COLO829 (cell line): ENCODE measurements at places on chromosomes 2 and 18.

- DNase-seq, result peak; percentile 70
These were observed 375.3 kb downstream of the PIK3C3 start for GRCh38 chr18:42330296-42330695.

DNA sequence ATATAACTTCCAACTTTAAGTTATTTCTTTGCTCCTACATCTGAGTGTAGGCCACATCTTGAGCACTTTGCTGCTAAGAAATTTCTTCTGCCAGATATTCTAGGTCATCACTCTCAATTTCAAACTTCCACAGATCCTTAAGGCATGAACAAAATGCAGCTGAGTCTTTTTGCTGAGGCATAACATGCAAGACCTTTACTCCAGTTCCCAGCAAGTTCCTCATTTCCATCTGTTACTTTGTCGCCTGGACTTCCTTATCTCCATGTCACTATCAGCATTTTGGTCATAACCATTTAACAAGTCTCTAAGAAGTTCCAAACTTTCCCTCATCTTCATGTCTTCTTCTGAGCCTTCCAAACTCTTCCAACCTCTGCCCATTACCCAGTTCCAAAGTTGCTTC is 1077.3 kb upstream of the TMEFF2 start:
- no peak for DNase-seq

DNA sequence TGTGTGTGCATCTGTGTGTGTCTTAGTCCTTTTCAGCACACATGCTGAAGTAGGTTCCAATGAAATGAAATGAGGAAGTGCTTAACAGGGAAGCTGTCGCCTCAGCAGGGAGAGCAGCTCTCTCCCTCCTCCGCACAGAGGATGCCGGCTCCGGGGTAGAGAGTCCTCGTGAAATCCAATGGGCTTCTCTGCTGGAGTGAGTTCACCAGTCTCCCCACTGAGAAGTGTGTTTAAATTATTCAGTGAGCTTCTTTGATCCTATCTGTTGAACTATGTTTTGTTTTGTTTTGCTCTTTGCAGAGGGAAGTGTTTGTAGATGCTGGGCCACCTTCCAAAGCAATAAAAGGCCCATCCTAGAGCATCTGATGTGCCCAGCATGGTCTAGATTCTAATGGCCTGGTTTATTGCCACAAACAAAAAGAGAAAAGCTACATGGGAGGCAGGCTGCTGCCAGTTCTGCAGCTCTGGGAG is 6.7 kb downstream of the PPP1R7 start:
- no peak for DNase-seq

DNA sequence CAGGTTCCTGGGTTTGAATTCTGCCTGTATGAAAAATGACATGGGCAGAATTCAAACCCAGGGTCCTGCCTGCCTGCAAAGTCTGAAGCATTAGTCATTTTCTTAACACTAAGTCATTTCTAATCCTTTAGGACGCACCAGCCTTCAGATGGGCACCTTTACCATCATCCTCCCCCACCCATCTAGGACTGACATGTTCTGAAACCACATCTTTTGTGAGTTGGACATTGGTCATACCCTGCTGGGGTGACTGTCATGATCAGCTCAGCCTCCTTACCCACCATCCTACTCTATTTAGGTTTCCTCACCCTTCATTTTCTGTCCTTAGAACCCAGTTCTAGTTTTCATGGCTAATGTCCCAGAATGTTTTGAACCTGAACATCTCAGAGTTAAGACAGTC is 104.9 kb downstream of the TRIB2 start:
- DNase-seq, result no peak

DNA sequence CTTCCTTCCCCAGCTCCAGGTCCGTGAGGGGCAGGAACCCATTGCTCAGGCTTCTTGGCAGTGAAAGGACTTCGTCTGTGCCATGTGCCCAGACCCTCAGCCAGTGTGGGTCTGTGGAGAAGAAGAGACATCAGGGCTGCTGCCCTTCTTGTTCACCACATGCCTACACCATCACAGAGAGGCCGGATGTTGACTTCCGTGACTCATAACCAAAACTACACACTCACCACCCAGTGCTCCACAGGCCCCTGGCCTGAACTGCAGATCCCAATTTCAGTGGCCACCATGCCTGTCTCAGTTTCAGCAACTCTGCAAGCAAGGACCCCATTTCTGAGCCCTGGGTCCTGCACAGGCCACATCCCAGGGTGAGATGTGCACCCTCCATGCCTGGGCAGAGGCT is 332.6 kb upstream of the SALL3 start:
- DNase-seq, result no peak

DNA sequence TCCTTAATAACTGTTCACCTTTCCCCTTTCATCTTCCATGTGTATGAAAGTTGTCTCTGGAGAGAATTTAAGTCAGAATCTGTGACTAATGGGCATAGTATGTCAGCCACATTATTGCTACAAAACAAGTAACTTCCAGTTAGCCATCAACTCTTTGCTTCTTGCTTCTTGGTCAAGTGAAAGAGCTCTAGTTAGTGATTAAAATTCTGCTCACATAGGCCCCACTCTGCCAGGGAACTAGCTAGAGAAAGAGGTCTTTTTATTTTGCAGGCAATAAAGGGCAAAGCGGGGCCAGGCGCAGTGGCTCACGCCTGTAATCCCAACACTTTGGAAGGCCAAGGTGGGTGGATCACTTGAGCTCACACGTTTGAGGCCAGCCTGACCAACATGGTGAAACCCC is 64.6 kb downstream of the COLEC12 start:
- no peak for DNase-seq

- DNase-seq, result no peak
These were observed 20.4 kb downstream of the GPD2 start for GRCh38 chr2:156456616-156457015.

DNA sequence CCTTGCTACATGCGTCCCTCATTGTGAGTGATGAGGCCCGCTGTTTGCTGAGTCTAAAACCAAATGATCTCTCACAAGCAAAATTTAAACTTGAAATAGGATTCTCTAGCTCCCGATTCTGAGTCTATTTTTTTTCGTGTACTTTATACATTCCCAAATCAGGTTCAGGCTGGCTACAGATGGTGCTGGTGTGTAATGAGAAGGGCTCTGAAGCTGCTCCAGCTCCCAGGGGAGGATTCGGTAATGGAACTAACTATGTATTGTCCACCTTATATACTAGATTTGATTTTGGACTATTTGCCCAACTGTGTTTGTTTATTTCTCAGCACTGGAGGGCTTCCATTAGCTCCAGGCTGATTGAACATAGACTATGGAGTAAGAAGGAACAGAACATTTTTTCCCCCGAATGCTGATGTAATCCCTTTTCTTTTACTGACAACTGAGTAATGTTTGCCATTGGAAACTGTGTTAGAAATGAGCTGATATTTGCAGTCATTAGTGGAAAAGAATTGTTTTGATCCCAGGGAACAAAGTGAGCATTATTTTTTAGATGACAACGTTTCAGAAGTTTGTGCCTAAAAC is 274.0 kb upstream of the FIGN start:
- DNase-seq, result no peak

GRCh38 chr2:66566726-66567399 is 131.9 kb downstream of the MEIS1 start:
- no peak for DNase-seq

DNA sequence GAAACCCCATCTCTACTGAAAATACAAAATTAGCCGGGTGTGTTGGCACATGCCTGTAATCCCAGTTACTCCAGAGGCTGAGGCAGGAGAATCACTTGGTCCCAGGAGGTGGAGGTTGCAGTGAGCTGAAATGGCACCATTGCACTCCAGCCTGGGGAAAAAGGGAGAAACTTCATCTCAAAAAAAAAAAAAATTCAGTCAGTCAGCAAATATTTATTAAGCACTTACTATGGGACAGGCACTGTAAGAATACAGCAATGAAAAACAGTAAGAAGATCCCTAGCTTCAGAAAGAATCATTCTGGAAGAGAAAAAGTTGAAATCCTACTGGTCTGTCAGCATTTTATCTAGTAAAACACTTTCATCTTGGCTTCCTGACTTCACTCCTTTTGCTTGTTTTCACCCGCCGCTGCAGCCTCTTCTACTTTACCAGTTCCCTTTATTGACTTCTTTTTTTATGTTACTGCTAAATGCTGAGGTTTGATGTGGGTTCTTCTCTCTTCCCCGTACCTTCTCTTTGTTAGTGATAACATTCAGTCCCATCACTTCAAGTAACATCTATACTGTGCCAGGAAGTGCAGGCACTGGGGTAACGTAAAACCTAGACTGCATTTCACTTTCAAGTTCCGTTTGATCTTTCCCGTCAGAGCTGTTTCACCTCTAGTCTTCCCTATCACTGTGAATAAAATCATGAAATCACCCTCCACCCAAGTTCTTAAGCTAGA is 10.8 kb upstream of the TAF4B start:
- DNase-seq, result no peak

DNA sequence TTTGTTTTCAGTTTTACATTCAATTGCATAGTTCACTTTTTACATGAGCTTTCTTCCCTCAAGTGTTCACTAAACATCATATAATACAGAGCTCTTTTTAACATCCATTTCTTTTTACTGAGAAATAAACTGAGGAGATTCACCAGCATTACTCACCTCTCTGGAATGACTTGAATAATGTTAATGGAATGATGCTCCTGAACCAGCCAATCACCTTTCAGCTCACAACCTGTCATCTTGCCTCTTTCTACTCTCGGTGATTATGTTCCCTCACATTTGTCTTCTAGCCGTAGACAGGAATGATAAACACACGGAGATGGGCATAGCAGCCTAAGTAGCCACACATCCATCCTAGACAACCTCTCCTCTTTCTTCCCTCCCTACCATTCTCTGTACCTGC is 301.7 kb downstream of the PAX3 start:
- peak; percentile 17 for DNase-seq

- DNase-seq, result no peak
These were observed 131.3 kb downstream of the TPO start for GRCh38 chr2:1544478-1545069.

DNA sequence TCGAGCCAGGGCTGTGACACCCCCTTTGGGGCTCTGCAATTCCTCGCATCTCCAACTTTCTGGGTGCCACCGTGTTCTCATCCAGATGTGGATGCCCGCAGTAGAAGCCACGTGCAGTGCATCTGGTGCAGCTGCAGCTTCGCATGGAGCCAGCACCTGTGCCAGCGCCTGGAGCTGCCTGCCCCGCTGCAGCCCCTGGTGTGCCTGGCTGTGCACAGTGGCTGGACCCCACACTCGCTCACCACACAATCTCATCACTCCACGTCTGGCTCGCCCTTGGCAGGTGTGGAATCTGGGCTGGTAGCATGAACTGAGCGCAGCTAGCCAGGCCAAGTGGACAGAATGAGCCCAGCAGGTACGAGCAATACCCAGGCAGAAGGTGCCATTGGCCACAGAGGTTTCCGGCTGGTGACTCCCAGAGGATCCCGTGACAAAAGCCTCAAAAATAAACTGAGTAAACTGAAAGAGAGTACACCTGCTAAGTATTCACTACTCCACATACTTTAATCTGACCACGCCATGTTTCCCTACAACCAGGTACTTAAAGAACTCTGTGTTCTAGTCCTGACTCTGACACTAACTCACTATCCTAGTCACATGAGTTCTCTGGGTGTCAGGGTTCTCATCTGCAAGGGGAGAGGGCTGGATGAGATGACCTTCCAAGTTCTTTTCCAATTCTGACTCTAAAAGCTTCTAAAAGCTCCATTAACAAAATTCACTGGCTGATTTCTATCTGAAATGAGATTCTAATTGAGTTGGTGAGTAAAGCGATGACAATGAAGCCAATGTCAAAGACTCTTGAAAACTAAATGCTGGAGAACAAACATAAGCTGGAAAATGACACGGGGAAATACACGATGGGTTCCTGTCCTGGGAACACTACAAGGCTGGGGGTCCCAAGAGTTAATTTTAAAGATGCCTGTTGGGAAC is 37.1 kb downstream of the RNF152 start:
- no peak for DNase-seq

DNA sequence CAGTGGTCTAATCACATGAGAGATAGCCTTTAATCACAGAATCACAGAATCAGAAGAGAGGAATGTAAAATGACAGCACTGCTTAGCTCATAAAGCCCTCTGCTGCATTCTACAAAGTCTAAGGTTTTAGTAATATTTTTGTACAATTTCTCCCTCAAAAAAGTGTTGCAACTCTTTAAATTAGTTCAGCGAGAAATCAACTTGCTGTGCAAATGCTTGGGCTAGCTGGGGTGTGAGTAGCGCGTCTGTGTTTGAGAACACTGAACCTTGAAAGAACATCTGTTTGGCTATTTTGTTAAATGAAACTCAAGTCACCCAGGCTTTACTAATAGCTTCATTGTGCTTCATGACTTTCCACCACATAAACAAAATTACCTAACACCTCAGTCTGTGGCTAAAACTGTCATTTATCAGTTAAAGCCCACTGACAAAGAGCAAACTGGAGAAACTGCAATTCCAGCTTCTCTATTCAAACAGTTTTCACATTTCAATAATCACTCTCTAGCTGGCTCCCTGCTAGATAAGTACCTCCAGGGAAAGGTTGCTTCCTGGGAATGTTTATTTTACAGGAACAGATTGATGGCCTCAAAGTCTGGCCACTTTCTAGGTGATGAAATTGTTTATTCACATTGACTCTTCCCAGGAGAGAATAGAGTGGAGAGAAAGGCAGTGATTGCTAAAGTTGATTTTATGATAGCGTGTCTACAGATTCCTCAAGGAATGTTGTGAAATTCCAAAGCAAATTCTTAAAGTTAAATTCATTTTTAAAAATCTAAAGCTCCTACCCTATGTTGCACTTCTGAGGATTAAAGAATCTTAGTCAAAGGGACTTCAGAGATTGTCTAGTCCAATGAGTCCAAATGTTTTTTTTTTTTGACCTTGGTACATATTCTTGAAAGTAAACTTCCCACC is 36.0 kb upstream of the STAT1 start:
- DNase-seq, result no peak

DNA sequence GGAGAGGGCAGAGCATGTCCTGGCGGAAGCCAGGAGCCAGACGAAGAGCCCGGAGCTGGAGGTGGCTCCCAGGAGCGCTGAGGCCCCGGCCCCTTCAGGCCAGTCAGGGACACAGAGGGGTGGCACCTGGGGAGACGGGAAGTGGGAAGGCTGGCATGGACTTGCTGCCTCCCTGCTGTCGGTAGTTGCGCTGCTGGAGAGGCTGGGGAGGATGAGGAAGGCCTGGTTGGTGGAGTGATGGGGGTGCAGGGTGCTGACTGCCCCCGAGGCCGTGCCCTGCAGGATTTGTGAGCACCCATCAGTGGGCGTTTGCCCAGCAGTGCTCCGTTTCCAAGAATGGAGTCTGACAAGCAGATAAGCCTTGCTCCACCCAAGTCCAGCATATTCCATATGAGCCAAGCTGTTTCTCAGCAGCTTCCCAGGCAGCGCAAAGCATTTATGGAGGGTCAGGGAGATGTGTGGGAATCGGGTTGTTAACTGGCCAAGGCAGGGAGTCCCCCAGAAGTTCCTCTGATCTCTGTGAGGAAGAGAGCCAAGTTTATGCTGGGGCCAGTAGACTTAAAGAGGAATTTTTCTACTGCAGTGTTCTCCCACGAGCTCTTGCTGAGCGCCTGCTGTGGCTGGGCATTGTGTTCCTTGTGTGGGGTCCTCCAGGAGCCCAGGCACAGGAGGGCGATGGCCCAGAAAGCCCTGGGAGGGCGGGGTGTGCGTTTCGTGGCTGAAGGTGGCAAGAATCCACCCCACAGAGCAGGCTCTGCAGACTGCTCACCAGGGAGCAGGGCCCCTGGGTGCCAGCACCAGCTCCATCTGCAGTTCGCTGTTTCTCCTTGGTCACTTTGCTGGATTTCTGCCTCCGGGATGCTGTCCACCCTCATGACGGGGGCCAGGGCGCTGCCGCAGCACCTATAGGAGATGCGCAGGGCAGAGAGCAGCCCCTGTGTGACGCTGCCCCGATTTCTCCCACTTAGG is 250.2 kb downstream of the ALPK2 start:
- no peak for DNase-seq

- no peak for DNase-seq
These were observed 442.1 kb upstream of the MEX3C start for GRCh38 chr18:51639541-51639940.

GRCh38 chr2:230864605-230865306 is at the start of gene ITM2C:
ITM2C (plus strand) TSS chr2:230864942; CDS start chr2:230865026, 84 bp downstream.
- peak; percentile 58 for DNase-seq
